ENCODE measurements at places on chromosomes 16 and 17.

DNA sequence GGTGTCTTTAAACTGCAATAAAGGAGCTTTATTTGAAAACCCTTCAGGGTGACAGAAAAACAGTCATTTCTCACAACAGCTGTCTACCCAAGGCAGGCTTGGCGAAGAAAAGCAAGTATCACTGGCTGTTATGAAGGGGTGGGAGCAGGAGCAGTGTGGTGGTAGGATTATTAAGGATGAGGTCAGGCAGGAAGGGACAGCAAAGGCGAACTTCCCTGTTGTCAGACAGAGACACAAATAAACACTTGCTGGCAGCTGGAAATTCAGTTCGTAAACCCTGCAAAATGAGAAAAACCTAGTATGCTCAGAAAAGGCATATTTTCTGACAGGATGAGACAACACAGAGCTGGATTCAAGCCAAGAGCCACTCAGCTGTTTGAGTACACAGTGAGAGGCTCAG, 416.3 kb upstream of the CDH5 start:
- no peak for DNase-seq

DNA sequence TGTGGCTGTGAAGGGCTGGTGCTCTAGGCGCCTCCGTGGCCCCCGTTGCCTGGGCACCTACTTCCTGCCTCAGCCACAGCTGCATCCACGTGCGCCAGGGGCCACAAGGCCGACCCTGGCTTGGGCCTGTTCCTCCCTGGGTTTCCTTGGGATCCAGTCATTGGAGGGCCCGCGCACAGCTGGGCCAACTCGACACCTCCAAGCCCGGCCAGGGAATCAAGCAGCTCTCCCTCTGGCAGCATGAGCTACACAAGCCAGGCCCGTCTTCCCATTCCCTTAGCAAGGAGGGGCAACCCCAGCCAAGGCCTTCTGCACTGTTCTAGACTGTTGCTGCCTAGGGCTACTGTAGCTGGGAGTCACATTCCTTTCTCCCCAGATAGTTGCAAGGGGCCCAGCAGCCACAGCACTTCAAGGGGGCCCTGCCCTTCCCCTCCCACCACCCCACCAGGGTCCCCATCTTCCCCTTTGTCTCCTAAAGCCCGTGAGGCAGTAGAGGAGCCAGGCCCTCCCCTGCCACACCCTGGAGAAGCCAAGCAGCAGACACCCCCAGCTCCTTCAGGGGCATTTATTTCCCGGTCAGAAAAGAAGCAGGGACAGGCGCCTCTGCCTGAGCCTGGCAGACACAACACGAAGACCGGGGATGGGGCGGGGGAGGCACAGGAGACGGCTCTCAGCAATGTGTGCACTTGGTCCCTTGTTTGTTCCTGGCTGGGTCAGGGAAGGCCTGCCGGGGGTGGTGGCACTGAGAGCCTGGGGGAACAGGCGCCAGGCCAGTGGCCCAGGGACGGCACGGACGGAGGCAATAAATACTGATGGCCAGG, 3.8 kb downstream of the ARHGDIA start:
- DNase-seq = no peak

GRCh38 chr17:13981881-13982280, 87.4 kb upstream of the COX10 start:
- DNase-seq = no peak

- DNase-seq = peak; percentile 66
Measured at GRCh38 chr17:74981979-74982662, 5.3 kb upstream of the CDR2L start.

DNA sequence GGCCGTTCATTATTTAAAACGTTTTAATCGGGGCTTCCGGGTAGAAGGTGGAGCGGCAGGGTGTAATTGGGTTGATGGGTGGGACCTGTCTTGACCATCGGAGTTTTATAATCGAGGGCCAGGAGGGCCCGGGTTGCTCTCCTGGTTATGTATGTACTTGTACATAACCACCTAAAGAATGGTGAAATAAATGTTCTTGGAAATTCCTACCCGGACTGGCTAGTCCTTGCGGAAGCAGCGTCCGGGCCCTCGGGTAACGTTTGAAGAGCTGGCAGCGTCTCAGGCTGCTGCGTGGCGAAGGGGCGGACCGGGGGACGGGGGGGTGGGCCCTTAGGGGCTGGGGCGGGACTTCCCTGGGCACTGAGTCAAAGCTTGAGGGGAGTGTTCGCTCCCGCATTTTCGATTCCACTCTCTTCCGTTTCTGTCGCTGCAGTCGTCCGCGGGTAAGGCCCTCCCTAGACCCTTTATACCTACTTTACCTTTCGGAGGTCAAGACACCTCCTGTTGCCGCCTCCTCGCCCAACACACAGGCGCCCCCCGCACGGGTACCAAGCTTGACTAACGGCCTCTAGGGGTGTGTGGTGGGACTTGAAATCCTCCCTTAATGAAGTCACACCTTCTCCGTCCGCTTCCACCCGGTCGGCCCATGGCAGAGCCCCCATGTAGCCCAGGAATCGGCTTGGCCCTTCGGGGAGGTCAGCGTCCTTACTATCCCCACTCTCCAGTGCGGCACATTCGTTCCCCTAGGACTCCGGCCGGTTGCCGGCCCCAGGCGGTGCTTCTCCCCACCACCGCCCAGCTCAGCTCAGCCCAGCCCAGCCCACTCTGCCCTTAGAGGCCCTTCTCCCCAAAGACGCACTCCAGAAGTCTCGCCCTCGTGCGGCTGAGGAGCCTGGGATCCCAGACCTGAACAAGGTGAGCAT, at the start of gene TMEM106A:
Gene TMEM106A (plus strand): TSS at position 396 of the 923 bp plus-strand sequence. CDS start 1,167 bp downstream, outside the sequence.
- DNase-seq = peak; percentile 60

DNA sequence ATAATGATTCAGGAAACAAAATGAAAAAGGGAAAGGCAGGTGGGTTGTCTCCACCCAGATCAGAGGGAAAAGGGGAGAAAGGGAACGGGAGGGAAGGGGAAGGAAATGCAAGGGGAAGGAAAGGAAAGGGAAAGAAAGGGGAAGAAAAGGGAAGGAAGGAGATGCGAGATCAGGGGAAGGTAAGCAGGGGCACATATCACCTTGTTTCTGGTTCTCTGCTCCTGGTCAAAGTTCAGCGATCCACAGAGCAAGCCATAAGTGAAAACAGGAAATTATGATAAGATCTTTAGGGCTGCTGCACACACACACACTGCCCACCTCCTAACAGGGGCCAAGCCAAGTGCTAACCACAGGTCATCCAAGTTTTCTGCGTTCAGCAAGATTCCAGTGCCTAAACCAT, 37.5 kb upstream of the GRIN2A start:
- DNase-seq = no peak

- no peak for DNase-seq
Measured at GRCh38 chr16:20903116-20903898, 2.7 kb downstream of the LYRM1 start.

- DNase-seq = no peak
Measured at GRCh38 chr17:42153919-42154742, 658 bp downstream of the RAB5C start.

- peak; percentile 82 for DNase-seq
Measured at GRCh38 chr16:57042157-57043111, 49.9 kb upstream of the CPNE2 start.

DNA sequence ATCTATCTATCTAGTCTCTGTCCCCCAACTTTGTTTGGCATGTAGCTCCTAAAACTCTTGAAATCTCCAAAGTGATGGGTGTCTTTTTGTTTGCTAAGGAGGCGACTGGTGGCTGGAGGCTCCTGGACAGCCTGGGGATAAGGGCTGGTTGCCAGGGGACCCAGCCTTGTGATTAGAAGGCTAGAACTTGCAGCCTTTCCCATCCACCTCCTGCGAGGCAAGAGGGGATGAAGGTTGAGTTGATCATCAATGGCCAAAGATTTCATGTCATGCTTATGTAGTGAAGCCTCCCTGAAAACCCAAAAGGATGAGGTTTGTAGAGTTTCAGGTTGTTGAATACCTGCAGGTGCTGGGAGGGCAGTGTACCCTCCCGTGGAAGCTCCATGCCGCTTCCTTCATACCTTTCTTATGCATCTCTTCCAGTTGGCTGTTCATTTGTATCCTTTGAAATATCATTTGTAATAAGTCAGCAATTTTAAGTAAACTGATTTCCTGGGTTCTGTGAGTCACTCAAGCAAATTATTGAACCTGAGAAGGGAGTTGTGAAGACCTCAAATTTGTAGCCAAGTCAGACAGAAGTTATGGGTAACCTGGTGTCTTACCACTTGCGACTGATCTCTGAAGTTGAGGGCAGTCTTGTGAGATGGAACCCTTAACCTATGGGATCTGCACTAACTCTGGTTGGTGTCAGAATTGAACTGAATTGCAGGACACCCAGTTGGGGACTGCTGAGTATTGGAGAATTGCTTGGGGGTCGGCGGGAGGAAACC, 202.4 kb downstream of the SEC14L1 start:
- no peak for DNase-seq

- DNase-seq = no peak
Measured at GRCh38 chr17:45793999-45794540, 9.9 kb downstream of the CRHR1 start.

GRCh38 chr16:87754535-87754934, 11.3 kb downstream of the KLHDC4 start:
- no peak for DNase-seq

DNA sequence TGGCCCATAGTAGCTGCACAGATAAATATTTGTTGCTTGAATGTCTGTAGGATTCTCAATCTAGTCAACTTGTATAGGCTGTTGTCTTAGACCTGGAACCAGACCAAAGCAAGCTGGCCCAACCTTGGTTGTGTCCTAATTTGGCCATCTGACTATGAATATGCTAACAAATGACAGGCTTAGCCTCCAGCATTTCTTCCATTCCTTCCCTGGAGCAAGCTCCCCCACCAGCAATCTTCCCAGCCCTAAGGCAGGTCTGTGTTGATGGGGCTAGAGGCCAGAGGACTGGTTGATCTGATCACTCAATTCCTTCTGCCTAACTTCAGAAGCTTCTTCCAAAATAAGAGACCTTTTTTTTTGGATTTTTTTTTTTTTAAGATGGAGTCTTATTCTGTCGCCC, 9.4 kb upstream of the PHOSPHO1 start:
- DNase-seq = no peak

DNA sequence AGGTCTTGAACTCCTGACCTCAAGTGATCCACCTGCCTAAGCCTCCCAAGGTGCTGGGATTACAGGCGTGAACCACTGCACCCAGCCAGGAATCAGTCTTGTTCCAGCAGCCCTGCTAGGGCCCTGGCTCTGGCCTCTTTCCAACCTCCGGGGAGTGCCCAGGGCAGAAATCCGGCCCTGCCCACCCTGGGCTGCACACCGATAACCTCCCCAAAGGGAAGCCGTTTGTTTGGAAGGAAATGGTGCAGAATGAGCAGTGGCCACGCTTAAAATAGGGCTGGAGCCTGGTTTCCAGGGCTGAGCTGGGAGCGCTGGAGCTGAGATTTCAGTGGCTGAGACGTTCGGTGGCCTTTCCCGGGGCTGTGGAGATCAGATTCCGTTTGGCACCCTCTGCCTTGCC, 17.8 kb upstream of the EMP2 start:
- DNase-seq = no peak

DNA sequence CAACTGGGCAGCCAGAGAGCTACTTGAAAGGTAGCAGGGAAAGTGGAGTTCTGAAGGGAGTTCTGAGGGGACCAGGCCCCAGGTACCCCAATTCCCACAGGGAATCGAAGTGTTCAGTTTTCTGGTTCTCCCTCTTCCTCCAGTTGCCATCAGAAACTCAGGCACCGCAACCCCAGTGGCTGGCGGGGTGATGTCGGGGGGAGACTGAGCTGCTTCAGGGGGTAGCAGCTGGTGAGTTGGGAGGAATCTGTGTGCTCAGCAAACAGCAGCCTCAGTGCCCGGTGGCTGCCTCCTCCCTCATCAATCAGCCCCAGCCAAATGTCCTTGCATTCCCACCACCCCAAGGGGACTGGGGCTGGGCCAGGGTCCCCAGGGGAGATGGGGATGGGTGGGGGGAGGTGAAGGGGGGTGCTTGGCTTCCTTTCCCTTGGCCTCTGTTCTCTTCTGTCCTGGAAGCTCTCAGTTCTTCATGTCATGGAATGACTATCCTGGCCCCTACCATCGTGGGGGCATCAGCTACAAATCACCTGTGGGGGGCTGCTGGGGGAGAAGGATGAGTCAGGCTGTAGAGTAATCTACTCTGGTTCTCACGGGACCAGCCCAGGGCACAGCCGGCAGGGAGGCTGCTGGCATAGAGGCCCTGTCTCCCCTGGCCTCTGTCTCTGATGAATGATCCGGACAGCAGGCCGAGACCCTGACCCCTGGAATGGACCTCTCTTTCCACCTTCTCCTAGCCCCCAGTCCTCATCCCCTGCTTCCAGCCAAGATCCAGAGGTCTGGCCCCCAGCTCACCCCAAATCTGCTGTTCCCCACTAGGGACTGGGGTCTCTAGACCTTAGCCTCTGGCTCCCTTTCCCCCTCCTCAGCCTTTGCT, 2.6 kb upstream of the DNAH2 start:
- no peak for DNase-seq

DNA sequence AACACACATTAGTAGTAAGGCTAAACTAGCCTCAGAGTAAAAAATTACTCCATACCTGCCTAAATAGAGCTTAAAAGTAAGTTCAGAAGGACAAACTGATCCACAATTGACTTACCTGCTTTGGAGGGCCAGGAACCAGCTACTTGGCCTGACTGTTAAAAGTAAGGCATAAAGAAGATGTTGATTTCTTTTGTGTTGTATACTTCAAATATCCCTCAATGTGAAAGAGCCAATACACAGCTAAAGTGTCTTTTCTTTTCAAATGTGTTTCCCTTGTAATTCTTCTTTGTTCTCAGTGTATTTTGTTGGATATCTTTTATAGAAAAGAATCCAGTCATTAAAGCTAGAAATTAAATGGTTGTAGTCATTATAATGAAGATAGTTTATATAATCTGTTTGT, 171.1 kb downstream of the TANC2 start:
- no peak for DNase-seq

All from activated T-cell treated with anti-CD3 and anti-CD28 coated beads for 24 hours (primary cell).